Coronary artery (tissue), 2 donors: ENCODE measurements at places on chromosomes 11 and 22.

- DNase-seq: peak; percentile 64
Measured at GRCh38 chr22:44452531-44453420, 45.3 kb downstream of the RTL6 start.

DNA sequence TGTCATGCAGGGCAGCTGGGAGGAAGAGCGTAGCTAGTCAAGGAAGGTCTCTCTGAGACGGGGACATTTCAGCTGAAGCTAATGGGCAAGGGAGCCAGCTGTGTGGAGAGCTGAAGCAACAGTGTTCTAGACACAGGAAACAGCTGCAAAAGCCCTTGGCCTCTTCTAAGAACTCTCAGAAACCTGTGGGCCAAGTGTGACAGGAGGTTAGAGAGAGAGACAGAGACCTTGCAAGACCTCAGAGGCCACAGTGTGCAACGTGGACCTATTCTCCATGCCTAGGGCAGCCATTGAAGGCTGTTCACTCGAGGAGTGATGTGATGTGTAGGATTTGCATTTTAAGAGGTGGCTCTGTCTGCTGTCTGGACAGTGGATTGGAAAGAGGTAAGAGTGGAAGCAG is 48.7 kb upstream of the TNRC6B start:
- no peak for DNase-seq

DNA sequence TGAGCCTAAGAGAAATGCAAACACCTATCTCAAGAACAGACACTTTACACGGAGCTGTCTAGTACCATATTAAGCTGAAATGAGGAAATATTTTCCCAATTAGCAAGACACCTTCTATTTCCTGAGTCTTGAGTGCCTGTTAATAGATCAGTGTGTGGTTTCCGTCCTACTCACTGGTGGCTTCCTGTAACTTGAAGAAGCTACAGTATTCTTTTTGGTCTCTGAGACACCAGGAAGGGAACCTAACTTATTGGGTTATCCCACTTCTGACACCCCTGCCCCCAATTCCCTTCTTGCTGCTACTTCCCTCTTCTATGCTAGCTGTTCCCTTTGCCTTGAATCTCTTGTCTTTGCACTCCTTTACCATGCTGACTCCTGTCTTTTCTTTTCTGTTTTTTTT is 92.7 kb downstream of the FDX1 start:
- no peak for DNase-seq

- no peak for DNase-seq
Measured at GRCh38 chr22:17115236-17115635, 5.9 kb downstream of the TMEM121B start.

- no peak for DNase-seq
Measured at GRCh38 chr22:26977741-26978376, 320.5 kb downstream of the MIAT start.

GRCh38 chr11:69704508-69705253 is 859 bp upstream of the FGF19 start:
- no peak for DNase-seq

- DNase-seq: no peak
Measured at GRCh38 chr11:84981301-84981700, 645.8 kb downstream of the DLG2 start.

DNA sequence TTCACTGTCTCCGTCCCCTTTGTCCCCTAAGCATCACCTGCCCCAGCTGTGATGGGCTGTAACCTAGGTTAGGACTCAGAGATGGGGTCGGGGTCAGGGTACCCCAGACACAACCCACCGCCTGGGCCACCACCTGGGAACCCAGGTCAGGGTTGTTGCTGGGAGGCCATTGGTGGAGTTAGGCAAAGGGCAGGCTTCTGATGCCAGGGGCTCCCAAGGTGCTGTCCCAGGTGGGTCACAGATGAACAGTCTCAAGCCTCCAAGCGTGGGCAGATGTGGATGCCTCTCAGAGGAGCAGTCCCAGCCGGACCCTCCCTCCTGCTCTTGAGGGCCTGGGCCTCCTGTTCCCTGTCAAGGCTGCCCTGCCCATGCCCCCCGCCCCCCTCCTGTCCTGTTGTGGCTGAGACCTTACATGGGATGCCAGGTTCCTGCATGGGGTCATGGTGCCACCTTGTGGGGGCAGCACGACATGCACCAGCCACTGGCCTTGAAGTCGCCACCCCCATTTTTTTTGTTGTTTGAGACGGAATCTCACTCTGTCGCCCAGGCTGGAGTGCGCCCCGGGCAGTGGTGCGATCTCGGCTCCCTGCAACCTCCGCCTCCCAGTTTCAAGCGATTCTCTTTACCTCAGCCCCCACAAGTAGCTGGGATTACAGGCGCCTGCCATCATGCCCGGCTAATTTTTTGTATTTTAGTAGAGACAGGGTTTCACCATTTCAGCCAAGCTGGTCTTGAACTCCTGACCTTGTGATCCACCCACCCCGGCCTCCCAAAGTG is 12.1 kb downstream of the GATD1 start:
- DNase-seq: peak; percentile 79

- DNase-seq: no peak
Measured at GRCh38 chr22:25202290-25202921, 2.7 kb downstream of the CRYBB3 start.

DNA sequence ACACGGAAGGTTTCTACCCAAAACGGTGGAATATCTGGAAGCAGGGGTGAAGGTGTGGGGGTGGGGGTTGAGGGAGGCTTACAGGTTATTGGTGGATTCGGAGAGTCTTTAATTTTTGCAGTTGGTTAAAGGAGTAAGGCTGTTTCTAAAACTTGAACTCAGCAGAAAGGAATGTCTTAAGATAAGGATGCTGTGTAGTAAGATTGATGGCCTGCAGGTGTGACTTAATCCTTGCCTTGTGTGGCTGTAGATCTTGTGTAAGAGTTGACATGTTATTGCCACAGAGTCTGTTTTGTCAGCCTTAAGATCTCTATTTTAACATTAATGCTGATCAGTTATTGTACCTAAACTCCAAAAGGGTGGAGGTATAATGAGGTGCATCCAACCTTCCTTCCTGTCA is 16.4 kb upstream of the OR6M1 start:
- DNase-seq: no peak

- no peak for DNase-seq
Measured at GRCh38 chr11:10503221-10503620, 37.8 kb downstream of the RNF141 start.

DNA sequence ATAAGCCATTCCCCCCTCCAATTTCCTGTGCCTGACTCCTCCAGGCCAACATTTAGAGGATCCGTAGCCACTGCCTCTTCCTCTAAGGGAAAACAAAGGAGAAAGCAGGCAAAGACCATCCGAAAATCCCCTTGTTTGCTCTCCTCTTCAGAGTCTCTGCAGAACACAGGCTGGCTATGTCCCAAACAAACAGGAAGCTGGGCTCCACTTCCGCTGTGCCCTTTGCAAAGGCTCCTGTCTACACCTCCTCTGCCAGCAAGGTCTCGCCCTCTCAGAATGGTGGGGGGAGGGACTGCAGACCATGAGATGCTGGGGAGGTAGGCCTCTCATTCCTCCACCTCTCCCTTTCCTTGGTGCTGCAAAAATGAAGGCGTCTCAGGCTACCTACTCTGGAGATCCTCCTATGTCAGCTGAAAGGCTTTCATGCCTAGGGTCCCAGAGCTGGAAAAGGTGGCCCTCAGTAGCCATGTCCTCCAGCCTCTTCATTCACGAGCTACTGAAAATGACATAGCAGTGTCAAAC is 596.2 kb downstream of the BUD13 start:
- DNase-seq: peak; percentile 40

DNA sequence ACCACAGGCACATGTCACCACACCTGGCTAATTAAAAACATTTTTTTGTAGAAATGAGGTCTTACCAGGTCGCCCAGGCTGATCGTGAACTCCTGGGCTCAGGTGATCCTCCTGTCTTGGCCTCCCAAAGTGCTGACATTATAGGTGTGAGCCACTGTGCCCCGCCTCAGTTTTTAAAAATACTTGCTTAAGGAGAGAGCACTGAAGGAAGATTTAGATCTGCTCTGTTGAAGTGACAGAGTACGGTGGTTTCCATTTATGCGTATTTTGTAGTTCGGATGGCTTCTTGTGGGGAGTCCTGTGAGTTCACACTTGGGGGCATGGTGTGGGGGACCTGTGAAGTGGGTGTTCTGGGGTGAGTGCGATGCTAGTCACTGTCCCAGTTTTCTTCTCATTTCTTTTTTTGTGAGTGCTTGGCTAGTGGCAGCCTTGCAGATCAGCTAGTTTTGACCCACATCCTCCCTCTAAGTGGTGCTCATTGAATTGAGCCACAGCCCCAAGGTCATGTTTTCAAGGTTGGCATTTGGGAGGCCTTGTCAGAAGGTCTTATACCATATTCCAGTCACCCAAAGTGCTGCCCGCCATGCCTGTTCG is 31.5 kb downstream of the PTPRJ start:
- DNase-seq: no peak

DNA sequence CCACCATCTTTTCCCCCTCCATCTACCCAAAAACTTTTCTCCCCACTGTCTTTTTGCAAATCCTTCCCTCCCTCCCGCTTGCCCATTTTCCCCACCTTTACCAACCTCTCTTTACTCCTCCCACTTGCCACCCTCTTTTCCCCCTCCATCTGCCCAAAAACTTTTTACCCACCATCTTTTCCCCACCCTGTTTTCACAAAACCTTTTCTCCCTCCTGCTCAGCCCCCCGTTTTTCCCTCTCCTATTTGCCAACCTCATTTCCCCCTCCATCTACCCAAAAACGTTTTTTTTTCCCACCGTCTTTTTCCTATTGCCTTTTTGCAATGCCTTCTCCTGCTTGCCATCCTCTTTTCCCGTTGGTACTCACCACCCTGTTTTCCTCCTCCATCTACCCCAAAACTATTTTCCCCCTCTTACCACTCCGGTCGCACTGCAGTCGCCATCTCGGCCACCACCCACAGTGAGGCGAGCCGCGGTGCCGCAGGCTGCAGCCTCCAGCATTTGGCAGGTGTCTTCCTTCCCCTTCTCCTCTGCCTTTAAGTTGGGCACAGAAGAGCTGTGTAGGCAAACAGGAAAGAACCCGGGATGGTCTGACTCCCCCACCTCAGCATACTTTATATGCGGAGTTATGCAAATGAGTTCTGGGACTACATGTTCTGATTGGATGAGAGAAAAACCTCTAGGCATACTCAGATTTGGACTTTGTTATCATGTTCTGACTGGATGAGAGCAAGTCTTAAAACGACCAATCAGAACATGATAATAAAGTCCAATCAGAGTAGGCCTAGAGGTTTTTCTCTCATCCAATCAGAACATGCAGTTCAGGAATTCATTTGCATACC is 121.2 kb upstream of the VPREB1 start:
- no peak for DNase-seq

DNA sequence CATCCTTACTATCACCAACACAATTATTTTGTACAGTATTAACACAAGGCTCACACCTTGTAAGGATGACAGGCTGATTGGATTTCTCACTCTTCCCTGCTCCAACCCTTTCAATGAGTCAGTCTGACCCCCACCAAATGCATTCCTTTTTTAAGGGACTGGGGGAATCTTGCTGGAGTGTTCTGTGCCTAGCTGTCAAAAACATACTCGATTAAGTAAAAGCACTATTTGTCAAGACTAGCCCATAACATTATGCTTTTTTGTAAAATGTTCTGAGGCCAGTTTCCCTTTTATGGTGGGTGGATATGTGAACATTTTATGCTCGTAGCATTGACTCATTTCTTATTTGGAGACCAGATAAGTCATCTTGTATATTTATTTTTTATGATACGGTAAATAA is 87.2 kb downstream of the PDHX start:
- no peak for DNase-seq

GRCh38 chr11:18248561-18248960 is at the start of gene SAA2:
Gene SAA2 (minus strand): TSS chr11:18248668. CDS start chr11:18248011, 657 bp downstream.
- no peak for DNase-seq

DNA sequence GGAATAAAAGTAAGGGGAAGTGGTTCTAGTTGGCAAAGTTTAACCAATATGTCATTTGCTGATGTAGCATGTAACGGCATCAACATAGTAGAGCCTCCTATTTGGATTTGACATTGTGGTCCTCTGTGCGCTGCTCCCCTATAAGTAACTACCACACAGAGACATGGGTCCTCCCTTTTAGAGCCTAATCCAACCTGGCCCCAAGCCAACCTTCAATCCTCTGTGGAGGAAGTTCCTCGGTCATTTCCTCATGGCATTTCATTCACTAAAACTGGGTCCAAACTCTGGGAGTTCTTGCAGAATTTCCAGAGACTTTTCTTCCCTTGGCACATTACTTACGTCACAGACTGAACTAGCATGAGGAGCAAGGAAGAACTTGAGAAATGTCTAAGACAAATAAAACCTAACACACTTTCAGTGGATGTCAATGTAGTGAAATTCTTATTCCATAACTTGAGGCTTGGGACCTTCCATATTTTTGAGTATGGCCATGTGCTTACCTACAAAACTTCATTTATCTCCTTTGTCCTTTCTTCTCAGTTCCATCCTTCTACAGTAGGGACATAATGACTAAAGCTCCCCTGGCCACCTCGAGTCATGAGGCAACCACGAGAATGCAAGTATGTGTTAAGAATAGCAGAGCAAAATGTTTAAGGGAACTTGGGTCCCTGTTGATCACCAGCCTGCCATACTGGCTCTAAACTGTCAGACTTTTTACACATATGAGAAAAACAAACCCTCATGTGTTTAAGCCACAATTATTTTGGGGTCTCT is 34.7 kb downstream of the MMP20 start:
- no peak for DNase-seq

- no peak for DNase-seq
Measured at GRCh38 chr11:60367009-60367408, 11.3 kb upstream of the MS4A7 start.

- DNase-seq: no peak
Measured at GRCh38 chr11:1074244-1075221, at the start of gene MUC2. Gene MUC2 (plus strand): TSS chr11:1074874.

DNA sequence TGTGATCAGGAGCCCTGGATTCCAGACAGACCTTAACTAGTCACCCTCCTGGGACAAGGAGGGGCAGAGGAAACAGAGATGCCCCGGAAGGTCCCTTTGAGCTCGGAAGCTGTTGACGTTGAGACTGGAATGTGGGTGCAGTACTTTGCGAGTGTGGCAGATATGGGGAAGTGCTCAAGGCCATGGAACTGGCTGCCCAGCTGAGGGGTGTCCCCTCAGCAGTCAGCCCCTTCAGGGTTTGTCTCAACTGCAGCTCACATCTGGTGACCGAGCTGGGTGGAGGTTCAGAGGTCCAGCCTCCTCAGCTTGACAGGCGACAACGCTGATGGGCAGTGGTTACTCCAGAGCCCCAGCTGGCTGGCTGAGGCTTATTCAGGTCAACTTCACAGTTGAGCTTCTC is 150.3 kb upstream of the SNX19 start:
- no peak for DNase-seq

DNA sequence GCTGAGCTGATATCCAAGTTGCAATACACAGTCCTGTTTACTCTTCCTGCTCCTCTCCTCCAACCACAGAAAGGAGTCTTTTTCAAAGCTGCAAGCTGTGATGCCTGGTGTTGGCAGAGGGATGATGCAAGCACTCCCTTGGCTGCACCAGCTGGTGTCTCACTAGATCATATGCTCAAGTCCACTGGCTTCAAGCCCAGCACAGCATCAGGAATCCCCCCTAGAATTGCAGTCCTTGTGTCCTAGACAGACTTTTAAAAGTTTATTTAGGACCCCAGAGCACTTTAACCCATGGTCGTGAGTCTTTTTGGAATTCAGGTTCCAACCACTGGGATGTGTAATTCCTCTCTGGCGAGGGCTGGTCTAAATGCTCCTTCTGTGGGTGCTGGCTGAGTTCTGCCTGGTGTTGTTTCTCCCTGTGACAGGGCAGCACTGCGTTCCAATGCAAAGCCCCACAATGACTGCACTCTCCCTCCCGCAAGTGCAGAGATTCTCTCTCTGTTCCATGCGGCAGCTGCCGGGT is 1.9 kb upstream of the HEPN1 start:
- DNase-seq: no peak

GRCh38 chr11:125071435-125071834 is 8.3 kb downstream of the SLC37A2 start:
- DNase-seq: no peak
